NCI-H1436 (cell line): ENCODE measurements at places on chromosomes 4 and X.

DNA sequence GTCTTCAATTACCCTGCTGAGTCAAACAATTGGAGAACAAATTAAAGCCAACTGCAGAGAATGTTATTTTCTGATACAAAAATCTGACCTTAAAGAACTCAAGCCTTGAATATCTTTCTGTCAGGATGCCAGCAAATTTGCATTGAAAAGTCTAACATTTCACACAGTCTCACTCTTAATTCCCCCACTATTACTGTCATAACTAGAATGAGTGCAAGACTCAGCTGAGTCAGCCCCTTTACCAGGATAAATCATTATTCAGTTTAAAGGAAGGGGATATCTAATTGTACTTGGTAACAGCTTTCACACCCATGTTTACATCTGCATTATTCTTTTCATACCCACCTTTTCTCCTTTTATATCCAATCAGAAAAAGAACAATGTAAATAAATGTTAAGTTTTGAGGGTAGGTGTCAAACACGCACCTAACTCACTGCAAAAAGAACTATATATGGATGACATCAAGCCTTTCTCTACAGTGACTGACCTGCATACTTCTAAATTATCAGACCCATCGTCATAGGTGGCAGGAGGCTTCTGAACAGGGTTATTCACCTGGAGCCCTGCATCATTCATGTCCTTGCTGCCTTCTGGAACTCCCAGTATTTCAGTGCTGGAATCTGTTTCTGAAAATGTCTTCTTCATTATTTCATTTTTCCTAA is 117.4 kb downstream of the TMA16 start:
- DNase-seq, result no peak

DNA sequence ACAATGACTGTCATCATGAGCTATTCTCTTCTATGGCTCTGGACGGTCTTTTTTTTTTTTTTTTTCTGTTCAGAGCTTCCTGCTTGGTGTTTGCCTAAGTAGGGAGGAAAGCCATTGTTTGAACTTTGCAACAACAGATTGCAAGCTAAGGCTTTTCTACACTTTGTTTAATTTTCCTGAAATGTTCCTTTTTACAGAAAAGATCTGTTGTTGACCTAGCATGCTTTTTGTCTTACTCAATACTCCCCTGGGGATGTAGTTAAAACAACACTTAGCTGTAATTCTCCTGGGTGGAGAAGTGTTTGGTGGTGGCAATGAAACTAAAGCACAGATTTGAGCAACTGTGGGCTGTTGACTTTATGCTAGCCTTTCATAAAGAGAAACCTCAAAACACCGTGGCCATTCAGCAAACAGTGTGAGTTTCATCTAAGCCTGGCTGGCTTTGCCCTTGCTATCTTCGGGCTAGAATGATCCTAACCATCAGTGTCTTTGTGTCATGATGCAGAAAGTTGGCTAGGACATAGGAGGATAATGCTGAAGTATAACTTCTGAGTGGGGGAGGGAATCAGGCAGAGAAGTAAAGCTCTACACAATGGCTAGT is 110.5 kb downstream of the ANXA3 start:
- no peak for DNase-seq

DNA sequence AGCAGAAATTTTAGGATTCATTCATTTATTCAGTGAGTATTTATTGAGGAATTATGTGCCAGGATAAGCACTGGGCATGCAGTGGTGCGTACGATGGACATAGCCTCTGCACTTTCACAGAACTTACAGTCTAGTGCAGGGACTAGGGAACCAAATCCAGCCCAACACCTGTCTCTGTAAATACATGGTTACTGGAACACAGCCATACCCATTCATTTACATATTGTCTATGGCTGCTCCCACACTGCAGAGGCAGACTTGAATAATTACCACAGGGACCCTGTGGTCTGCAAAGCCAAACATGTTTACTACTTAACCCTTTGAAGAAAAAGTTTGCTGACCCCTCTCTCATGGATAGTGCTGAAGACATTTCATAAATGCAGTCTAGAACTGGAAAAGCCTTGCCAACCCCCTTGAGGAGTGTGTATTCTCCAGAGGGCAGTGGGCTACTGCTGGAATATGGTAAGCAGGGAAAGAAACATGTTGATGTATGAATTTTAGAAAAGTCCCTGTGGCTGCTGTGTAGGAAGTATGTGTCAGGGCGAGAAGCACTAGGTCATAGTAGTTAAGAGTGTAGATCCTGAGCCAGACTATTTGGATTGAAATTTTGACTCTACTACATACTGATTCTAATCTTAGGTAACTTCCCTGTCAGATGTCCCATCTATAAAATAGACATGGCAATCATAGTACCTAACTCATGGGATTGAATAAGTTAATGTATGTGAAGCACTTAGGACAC is 75.5 kb downstream of the GALNT7 start:
- peak; percentile 49 for DNase-seq

GRCh38 chr4:153809916-153810810 is 21.3 kb upstream of the SFRP2 start:
- no peak for DNase-seq
